ENCODE measurements at places on chromosomes 3 and 15. TPM values are rescaled to one million over a fixed set of nuclear protein-coding genes. Genes with fewer than 3 reads are reported as not detected.

DNA sequence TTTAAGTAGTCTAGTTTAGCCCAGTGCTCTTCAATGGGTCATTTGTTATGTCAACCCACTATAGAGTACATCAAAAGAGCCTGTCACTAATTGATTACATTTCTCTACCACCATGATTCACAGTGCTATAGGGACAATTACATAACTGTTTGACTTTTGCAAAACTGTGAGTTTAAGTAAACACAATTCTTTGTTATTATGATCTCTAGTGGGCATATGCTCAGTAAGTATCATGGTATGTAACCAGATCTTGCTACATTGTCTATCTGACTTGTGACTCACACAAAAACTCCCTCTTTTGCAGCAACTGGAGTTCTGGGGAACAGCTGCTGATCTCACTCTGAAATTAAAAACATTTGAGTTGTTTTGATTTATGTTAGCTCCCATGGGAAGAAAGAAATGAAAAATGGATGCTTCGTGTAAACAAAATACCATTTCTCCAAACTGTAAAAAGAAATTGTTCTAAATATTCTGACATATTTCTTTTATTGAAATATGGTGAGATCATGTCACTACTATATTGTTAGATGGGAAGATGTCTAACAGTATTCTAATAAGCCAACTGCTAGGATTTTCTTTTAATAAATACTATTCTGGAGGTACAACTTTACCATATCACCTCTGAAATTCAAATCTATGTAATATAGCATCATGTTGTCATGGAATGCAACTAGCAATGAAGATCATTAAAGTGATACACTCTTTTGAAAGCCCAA is 470.4 kb downstream of the ROBO1 start:
- H3K4me3 ChIP-seq = no peak overlapping the region
- H3K27ac ChIP-seq = no peak overlapping the region
- H3K36me3 ChIP-seq = no peaks in the 10 kb centered on the region
- no peaks in the 10 kb centered on the region for H3K27me3 ChIP-seq
- no peaks in the 10 kb centered on the region for H3K4me1 ChIP-seq

DNA sequence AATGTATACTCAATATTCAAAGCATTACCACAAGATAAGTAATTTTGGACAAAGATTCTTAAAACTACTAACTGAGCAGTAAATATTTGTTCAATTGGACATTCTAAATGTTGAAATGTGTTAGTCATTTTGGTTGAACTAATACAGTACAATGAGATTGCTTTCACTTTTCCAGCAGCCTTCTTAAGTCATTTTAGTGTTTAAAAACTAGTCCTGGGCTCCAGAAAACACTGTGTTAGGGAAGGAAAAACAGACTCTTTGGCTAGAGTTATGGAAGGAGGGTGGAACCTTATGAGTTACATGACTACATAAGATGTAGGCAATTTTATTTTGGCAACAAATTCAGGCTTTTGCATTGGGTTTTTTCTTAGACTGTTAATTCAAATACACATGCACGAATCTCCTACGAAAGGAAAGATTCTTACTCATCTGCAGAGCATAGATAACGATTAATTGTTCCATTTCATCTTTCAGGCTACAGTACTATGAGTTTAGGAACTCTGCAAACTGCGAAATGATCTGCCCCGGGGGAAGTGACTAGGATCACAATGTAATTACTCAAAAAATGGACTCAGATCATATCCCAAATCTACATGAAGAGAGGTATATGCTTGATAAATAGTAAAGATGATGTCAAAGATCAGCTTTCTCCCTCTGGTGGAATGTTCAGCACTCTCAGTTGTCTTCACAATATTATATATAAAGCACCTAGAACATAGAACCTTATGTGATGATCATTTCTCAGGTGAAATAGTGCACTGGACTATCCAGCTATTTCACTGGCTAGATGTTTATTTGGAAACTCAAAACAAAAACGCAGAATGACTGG is 492.8 kb upstream of the MDFIC2 start:
- H3K27ac ChIP-seq = no peak overlapping the region
- peak; percentile 17 for DNase-seq
- H3K36me3 ChIP-seq = no peaks in the 10 kb centered on the region
- H3K4me3 ChIP-seq = no peak overlapping the region
- H3K27me3 ChIP-seq = no peaks in the 10 kb centered on the region

DNA sequence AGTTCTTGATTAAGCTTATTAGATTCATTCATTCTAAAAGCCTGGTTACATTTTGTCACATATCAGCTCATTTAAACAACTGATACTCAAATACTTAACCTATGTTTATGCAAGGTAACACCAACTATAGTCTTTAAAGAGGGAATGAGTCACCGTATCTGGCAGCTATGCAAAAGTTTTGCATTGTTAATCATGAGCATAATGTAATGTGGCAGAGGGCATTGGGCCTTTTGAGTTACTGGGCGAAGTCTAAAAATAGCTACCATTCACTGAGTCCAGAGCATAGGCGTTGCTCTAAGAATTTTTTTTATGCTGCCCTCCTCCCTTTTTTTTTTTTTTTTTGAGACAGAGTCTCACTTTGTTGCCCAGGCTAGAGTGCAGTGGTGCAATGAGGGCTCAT is 277.7 kb upstream of the ZNF717 start:
- H3K36me3 ChIP-seq = no peaks in the 10 kb centered on the region
- DNase-seq = no peak

Gene TRIM42
- not detected for total RNA-seq

GRCh38 chr3:25831578-25831977 is 41.7 kb downstream of the OXSM start:
- DNase-seq = peak; percentile 34
- peaks cover 5% of the 10 kb centered on the region for H3K27me3 ChIP-seq
- no peaks in the 10 kb centered on the region for H3K36me3 ChIP-seq
- H3K4me1 ChIP-seq = no peaks in the 10 kb centered on the region
- no peak overlapping the region for H3K4me3 ChIP-seq
- H3K27ac ChIP-seq = no peak overlapping the region

Data from endothelial cell of umbilical vein (primary cell).